ENCODE measurements at places on chromosomes 5 and 9.

DNA sequence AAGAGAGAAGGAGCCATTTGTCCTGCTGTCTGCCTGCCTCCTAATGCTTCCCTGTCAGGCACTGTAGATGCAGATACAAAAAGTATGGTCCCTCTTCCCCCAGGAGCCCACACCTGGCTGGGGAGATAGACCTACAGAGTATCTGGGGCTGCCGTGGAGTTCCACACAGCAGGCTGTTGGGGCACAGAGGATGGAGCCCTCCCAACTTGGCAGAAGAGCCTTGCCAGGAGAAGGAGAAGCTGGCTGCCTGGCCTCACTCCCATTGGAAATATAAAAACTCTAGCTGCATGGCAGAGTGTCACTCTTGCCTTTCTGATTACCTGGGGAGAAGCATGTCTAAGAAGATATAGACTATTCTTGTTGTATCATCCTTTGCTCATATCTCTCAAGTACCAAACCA is 160.4 kb downstream of the FSTL4 start:
- DNase-seq = no peak

- DNase-seq = no peak
Measured at GRCh38 chr9:88736136-88736637, 201.2 kb downstream of the NXNL2 start.

DNA sequence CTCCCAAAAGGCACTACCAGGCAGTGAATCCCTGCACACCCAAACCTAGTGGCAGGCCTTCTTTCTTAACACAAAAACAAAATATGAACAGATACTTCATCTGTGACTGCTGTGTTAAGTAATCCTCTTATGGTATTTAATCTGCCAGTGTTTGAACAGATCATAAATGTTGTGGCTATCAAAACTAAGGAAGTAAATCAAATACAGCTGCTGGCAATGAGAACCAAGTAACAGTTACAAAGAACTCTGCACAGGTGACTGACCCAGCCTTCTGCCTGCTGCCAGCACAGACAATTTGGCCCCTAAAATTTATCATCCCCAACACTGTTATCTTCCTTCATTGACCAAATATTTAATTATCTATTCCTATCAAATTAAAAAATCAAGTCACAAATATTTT is 78.0 kb downstream of the GNAQ start:
- DNase-seq = no peak

DNA sequence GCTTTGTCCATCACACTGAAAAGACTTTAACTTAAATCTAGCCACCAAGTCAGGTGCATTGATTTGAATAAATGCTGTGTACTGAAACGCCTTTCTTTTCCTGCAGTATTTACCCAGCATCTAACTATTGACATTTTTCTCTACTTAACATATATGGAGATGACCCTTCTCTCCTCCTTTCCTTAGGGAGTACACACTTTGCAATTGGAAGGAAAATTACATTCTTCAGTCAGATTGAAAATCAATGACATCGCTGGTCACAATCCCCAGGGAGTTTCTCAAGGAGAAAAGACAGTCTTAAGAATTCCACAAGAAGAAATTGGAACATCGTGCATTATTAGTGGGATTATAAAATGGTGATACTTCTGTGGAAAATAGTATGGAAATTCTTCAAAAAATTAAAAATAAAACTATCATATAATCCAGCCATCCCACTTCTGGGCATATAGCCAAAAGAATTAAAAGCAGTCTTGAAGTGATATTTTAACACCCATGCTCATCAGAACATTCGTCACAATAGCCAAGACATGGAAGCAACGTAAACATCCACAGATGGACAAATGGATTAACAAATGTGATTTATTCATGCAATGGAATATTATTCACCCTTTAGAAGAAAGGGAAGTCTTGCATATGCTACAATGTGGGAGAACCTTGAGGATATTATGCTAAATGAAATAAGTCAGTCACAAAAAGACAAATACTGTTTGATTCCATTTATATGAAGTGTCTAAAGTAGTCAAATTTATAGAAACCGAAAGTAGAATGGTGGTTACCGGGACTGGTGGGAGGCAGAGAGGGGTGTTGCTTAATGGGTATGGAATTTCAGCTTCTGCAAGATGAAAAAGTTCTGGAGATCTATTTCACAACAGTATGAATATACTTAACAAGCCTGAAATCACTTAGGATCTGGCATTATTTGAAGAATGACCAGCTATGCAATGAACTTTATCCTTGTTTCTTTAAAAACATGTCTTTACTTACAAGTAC is 14.3 kb upstream of the FREM1 start:
- DNase-seq = no peak

DNA sequence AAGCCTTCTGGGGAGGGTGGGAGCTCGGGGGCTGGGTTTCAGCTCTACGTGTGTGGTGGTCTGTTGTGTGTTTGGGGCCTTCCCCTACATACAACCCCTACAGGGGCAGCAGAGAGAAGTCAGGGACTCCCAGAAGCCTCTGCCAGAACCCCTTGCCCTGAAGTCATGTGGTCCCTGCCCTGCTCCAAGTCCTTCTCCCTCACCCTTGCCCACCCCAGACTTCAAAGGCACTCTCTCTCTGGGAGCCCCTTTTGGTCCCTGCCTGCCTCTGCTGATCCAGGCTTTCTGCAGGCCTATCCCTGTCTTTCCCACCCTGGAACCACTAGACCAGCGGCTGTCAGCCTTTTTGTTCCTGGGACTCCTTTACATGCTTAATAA is 61.1 kb upstream of the PSD2 start:
- no peak for DNase-seq

DNA sequence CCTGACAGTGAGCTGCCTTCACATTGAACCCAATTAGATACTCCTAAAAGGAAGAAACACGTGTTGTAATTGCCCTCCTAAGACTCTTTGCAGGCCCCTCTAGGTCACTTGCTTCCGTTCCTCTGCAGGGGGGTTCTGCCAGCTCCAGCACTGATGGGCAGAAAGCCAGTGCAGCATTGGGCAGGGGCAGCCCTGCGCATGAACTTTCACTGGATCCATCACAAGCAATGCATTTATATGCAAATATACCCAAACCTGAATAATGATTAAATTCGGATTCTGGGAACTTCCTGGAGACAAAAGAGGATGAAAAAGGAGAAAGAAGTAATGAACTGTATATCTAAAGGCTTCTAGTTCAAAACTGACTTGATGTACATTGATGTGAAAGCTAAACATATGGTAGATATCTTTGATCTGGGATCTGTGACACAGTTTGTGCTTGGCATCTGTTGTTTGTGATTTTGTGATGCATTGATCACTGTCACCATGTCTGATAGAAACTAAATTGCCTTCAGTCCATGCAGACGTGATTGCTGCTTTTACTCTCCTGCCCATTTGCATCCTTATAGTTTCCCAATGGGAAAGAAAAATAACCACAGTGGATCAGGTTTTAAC is 313.4 kb downstream of the DEPDC1B start:
- DNase-seq = no peak

DNA sequence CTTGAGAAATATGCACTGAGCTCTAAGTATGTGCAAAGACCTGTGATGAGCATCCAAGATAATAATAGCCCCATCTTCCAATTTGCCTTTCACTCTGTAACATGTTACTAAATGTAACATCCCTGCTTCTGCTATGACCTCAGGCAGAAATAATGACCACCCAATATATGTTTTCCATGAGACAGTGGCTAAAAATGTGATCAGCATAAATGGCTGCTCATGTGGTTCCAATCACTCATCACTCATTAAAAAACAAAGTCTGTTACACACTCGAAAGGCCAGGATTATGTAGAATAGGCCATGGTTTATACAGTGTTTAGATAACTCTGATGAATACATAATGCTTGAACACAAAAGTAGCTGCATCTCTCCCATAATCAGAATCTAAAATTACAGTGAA is 71.4 kb upstream of the MOCS2 start:
- DNase-seq = no peak

GRCh38 chr9:78601957-78602565 is 305.1 kb downstream of the PSAT1 start:
- DNase-seq = peak; percentile 32

GRCh38 chr9:101562966-101563365 is 29.3 kb downstream of the RNF20 start:
- DNase-seq = no peak

GRCh38 chr5:174971210-174971609 is 246.8 kb downstream of the MSX2 start:
- DNase-seq = no peak

GRCh38 chr5:111016801-111017200 is 54.7 kb upstream of the TSLP start:
- DNase-seq = peak; percentile 50

DNA sequence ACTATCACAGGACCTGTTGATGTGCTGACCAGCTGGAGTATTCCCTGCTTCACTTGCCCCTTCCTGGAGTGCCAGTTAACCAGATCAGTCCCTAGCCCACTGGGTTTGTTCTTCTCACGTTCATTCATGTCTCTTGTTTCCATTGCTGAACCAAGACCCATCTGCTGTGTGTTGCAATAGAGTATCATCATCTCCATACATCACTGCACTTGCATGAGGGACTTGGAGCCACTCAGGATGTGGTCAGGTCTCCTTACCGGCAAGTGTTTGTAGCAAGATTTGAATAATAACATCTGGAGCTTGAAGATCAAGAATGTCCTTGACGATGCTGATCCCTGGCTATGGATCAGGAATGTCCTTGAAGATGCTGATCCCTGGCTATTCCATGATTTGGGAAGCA is 358.6 kb downstream of the IRX1 start:
- no peak for DNase-seq

DNA sequence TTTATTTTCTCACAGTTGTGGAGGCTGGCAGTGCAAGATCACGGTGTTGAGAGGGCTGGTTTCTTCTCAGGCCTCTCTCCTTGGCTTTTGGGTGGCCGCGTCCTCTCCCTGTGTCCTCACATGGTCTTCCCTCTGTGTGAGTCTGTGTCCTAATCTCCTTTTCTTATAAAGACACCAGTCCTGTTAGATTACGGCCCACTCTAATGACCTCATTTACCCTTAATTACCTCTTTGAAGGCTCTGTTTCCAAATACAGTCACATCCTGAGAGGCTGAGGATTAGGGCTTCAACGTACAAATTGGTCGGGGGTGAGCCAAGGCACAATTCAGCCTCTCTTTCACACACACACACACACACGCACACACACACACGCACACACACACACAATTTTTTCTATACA is 73.0 kb downstream of the UGCG start:
- no peak for DNase-seq

DNA sequence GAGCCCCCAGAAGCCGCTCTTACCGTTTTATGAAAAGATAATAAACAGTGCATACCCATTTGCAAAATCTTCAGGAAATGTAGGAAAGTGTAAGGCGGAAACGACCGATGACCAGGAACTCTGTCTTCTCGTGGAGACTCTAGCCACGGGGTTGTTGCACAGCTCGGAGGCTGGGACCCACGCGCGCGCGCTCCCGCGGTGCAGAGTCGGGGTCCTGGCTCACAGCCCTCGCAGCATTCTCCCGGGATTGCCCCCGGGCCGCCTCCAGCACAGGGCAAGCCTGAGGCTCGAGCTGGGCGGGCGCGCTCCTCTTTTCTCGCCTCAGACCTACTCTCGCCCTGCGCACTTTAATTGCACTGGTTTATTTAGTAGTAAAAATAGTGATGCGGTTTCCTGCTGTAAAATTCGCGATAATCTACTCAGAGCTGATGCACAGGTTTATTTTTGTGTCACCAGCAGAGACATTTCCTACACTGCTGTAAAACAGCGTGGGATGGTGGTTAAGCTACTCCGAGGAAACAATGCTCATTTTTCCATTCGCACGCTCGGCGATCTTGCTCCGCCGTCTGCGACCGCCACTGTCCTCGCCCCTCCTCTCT is 15.5 kb downstream of the TRIM7 start:
- DNase-seq = no peak

DNA sequence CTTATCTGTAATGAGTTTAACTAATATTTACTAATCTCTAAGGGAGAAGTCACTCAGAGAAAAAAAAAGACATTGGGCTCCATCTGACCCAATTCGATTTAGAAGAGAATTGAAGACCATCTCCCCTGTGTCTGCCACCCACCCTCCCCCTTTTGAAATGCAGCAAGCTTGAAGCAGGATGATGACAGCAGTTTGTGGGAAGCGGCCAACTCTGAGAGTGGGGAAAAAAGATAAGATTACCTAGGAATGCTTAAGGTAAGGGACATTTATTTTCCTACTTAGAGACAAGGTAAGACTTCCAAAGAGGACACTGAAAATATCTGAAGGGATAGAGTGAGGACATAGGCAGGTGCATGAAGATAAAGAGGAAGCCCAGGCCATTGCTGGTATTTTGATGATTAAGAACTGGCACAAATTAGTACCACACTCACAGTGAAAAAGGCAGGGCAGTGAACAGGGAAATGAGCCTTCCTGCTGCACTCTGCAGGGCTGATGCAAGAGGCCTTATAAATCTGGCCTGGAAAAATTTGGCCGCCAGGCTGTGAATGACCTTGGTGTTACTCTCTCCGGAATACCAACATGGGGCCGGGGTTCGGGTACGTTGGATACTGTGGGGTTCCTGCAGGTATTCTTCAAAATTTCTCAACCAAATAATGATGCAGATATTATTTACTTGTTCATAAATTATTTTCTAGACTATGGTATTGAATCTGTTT is 42.3 kb downstream of the HTR1A start:
- no peak for DNase-seq

DNA sequence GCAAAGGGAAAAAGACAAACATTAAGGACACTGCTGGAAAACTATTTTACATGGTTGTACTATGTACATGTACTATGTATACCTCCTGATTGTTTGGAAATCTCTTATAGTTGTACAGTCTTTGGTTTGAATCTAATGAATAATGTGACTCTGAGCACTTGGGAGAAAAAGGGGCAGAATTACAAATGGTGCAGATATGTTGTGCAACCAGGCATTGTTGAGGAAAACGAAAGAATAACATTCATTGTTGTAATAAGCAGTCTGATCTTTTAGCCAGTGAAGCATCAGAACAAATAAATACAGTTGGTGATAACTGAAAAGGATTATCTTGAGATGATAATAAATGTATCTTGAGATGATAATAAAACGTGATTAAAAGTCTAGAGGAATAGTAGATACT is 87.2 kb downstream of the CSNK1G3 start:
- DNase-seq = peak; percentile 45

DNA sequence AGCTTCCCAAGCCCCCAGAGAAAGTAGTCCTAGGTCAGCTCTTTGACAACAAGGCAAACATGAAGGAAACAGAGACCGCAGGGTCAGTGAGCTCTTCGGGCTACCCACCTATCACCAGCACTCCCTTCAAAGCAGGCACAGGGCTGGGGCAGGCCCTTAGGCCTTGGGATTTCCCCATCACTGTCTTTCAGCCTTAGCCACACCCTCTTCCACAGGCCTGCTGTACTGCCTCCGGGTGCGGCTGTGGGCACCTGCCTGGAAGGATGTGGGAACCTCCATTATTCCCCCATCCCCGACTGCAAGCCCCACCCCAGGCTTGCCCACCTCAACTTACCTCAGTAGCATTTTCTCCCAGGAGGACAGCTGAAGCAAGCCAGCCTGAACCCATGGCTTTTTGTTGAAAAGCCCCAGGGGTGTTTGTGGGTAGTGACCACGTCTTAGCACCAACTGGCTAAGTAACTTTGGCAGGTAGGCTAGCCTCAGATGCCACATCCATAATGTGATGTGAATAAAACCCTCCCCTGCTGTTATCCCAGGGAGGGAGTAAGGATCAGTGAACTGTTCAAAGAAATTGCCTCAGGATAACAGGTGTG is 100.2 kb downstream of the PIK3R1 start:
- DNase-seq = peak; percentile 17
